Activated T-helper 1 cell treated with anti-CD3 and anti-CD28 coated beads, Interleukin-12 subunit alpha, Interleukin-12 subunit beta, Interleukin-2, Interleukin-4 antibody, amounts not matched to agents 30 ng/mL and 10 ng/mL and 1 ng/mL, durations not matched to agents 14 hours and 24 hours and 36 hours (primary cell): ENCODE measurements at places on chromosomes 12 and 14. TPM values are rescaled to one million over a fixed set of nuclear protein-coding genes. Genes with fewer than 3 reads are reported as not detected.

The TGM1 gene
- total RNA-seq: 4.1 and 4.8 TPM in 2 replicates

The AQP2 gene
- total RNA-seq: not detected in 2 replicates

The NRL gene
- total RNA-seq: 2.1 and 2.7 TPM in 2 replicates

The GPR135 gene
- total RNA-seq: 1.5 and 1.6 TPM in 2 replicates

The DHH gene
- total RNA-seq: 0.10 TPM in 1 of 2 replicates, not detected in the other

The TMTC1 gene
- 0.49 and 0.57 TPM in 2 replicates for total RNA-seq

GRCh38 chr14:29629839-29630238, 297.8 kb downstream of the PRKD1 start:
- H3K27ac ChIP-seq: no peak overlapping the region
- no peaks in the 10 kb centered on the region for H3K4me1 ChIP-seq
- no peak overlapping the region for H3K4me3 ChIP-seq
- no peak for DNase-seq

GRCh38 chr12:131681257-131681620, 29.7 kb upstream of the SFSWAP start:
- H3K4me3 ChIP-seq: no peak overlapping the region
- DNase-seq: no peak
- H3K36me3 ChIP-seq: no peaks in the 10 kb centered on the region
- H3K27me3 ChIP-seq: no peaks in the 10 kb centered on the region

DNA sequence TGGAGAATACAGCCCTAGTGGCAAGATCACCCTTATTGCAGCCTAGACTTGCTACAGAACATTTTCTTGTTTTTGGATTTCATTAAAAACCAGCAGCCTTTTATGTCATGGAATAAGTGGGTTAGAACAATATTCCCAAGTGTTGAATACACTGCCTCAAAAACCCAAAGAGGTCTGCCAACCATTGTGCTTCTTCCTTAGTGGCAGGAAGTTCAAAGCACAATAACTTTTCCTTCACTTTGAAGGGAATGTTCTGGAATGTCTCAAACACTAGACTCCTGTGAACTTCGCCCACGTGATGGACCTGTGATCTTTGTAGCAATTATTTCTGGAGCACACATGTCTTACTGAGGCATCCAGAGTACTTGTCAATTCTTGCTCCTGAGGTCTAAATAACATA, 8.5 kb downstream of the SLC17A8 start:
- peaks cover 2% of the 10 kb centered on the region for H3K27me3 ChIP-seq
- no peak for DNase-seq
- no peak overlapping the region for H3K27ac ChIP-seq
- H3K36me3 ChIP-seq: no peaks in the 10 kb centered on the region
- H3K4me1 ChIP-seq: no peaks in the 10 kb centered on the region

GRCh38 chr14:50106178-50106577, 10.2 kb downstream of the VCPKMT start:
- peaks cover 28% of the 10 kb centered on the region for H3K36me3 ChIP-seq
- H3K27ac ChIP-seq: no peak overlapping the region
- no peak overlapping the region for H3K4me3 ChIP-seq

DNA sequence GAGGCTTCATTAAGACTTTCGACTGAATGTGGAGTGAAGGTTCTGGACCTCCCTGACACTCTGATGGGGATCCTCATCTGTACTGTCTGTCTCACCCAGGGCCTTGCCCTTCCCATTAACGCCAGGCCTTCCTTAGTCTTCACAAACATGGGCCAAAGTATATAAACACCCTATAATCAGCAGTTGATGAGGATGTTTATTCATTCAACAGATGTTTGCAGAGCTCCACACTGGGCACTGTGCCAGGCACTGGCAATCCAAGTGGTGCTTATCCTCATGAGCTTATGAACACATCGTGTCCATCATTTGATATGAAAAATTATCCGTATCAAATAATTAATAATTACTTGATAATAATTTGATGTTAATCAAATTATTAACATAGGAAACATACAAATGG, 454.4 kb downstream of the FUT8 start:
- H3K36me3 ChIP-seq: peaks cover 5% of the 10 kb centered on the region
- H3K27me3 ChIP-seq: no peaks in the 10 kb centered on the region
- DNase-seq: no peak

GRCh38 chr12:65121049-65121955, at the start of gene WIF1:
Gene WIF1 (minus strand): TSS chr12:65121305. CDS start chr12:65121191, 114 bp downstream.
- no peak for DNase-seq
- H3K27me3 ChIP-seq: peaks cover 30% of the 10 kb centered on the region
- no peak within 1 kb of the TSS for H3K27ac ChIP-seq
- H3K4me3 ChIP-seq: peak within 1 kb of the TSS; percentile 46
- no peaks in the 10 kb centered on the region for H3K4me1 ChIP-seq

- no peak overlapping the region for H3K4me3 ChIP-seq
- no peak for DNase-seq
- H3K27me3 ChIP-seq: peaks cover 12% of the 10 kb centered on the region
- no peaks in the 10 kb centered on the region for H3K36me3 ChIP-seq
- no peak overlapping the region for H3K27ac ChIP-seq
- H3K4me1 ChIP-seq: peaks cover 6% of the 10 kb centered on the region
Measured at GRCh38 chr14:77088219-77088618, 9.8 kb upstream of the CIPC start.

- no peak overlapping the region for H3K27ac ChIP-seq
- peaks cover 24% of the 10 kb centered on the region for H3K27me3 ChIP-seq
- H3K4me3 ChIP-seq: no peak overlapping the region
- DNase-seq: no peak
Measured at GRCh38 chr12:52137746-52138145, 54.1 kb downstream of the KRT80 start.

DNA sequence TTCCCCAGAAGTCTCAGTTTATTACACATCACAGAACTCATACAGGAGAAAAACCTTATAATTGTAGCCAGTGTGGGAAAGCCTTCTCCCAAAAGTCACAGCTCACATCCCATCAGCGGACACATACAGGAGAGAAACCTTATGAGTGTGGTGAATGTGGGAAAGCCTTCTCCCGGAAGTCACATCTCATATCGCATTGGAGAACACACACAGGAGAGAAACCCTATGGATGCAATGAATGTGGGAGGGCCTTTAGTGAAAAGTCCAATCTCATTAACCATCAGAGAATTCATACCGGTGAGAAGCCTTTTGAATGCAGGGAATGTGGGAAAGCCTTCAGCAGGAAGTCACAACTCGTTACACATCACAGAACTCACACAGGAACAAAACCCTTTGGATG, 20.1 kb downstream of the ZNF84 start:
- H3K4me1 ChIP-seq: no peaks in the 10 kb centered on the region
- peaks cover 44% of the 10 kb centered on the region for H3K36me3 ChIP-seq

DNA sequence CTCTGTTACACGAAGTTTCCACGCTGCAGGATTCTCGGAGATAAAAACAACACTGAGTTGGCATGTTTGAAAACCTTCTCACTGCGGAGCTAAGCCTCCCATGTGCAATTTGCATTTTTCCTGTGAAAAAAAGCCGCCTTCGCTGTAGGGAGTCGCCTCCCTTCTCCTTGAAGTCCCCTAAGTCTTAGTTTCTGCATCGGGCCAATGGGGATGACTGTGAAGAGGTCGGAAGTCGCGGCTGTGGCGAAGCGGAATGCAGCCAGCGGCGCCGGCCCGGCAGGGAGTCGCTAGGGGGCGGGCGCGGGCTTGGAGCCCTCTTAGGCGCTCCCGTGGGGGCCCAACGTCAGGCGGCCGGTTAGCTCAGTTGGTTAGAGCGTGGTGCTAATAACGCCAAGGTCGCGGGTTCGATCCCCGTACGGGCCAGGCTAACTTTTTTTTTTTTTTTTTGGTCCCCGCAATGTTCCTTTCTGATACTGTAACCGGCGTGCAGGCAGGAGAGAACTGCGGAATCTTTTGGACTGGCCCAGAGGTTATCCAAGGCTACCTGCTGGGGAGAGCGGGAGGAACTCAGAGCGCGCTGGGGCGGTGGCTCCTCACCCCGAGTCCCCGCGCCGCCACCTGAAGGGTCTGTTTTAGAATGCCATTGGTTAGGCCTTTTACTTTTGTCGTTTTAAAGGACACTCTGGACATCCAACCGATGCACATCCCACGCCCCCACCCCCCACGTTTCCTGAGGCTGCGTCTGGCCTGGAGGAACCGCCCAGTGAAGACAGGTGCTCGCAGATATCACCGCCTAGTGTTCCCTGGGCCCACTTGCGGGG, 2.6 kb upstream of the ZNF839 start:
- H3K27ac ChIP-seq: peak overlapping the region; percentile 92
- H3K27me3 ChIP-seq: peaks cover 3% of the 10 kb centered on the region
- H3K36me3 ChIP-seq: no peaks in the 10 kb centered on the region
- peak overlapping the region; percentile 94 for H3K4me3 ChIP-seq
- DNase-seq: peak; percentile 94
